HFFc6 (cell line): ENCODE measurements at places on chromosomes 16 and 17. TPM values are rescaled to one million over a fixed set of nuclear protein-coding genes. Genes with fewer than 3 reads are reported as not detected.

- peaks cover 19% of the 10 kb centered on the region for H3K36me3 ChIP-seq
- no peak overlapping the region for H3K4me3 ChIP-seq
- no peaks in the 10 kb centered on the region for H3K27me3 ChIP-seq
- H3K4me1 ChIP-seq = peaks cover 19% of the 10 kb centered on the region
- H3K27ac ChIP-seq = no peak overlapping the region
- no peak for DNase-seq
Measured at GRCh38 chr16:68070806-68071517, 14.2 kb upstream of the NFATC3 start.

DNA sequence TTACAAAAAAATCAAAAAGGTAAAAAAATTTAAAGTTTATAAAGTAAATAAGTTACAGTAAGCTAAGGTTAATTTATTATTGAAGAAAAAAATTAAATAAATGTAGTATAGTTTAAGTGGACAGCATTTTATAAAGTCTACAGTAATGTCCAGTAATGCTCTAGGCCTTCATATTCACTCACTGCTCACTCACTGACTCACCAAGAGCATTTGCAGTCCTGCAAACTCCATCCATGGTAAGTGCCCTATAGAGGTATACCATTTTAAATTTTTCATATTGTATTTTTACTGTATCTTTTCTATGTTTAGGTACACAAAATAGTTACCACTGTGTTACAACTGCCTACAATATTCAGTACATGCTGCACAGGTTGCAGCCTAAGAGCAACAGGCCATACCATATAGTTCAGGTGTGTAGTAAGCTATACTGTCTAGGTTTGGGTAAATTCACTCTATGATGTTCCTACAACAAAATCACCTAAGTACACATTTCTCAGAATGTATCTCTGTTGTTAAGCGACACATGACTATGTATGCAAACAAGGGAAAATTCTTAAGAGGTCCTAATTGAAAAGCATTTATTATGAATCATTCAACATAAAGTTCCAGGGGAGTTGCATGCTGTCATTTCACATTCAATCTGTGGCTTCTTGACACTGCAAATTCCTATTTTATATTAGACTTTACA is 92.3 kb downstream of the SPAG9 start:
- H3K36me3 ChIP-seq = 0 out of 2 replicates have a peak, but pooled peaks cover 4% of the 10 kb centered on the region
- H3K4me3 ChIP-seq = no peak overlapping the region
- H3K4me1 ChIP-seq = peaks cover 35% of the 10 kb centered on the region
- H3K27ac ChIP-seq = peak overlapping the region; percentile 64

UTS2R gene
- not detected in 3 replicates for total RNA-seq

KRT32 gene
- total RNA-seq = 0.11 to 0.14 TPM in 2 of 3 replicates, not detected in the other

- no peaks in the 10 kb centered on the region for H3K36me3 ChIP-seq
- H3K4me1 ChIP-seq = no peaks in the 10 kb centered on the region
- H3K4me3 ChIP-seq = no peak overlapping the region
- no peak overlapping the region for H3K27ac ChIP-seq
- peaks cover 38% of the 10 kb centered on the region for H3K27me3 ChIP-seq
- no peak for DNase-seq
Measured at GRCh38 chr16:50588276-50588675, 40.1 kb downstream of the NKD1 start.

- H3K36me3 ChIP-seq = peaks cover 4% of the 10 kb centered on the region
- H3K4me3 ChIP-seq = no peak overlapping the region
- DNase-seq = no peak
Measured at GRCh38 chr17:77485089-77485833, 344.5 kb downstream of the SEC14L1 start.

P2RX1 gene
- not detected in 3 replicates for total RNA-seq

- H3K27me3 ChIP-seq = peaks cover 6% of the 10 kb centered on the region
- H3K4me1 ChIP-seq = peaks cover 40% of the 10 kb centered on the region
- H3K27ac ChIP-seq = peak overlapping the region; percentile 99
- H3K36me3 ChIP-seq = peaks cover 31% of the 10 kb centered on the region
- DNase-seq = peak; percentile 1
- peak overlapping the region; percentile 95 for H3K4me3 ChIP-seq
Measured at GRCh38 chr17:40646791-40647623, 611 bp downstream of the SMARCE1 start.

DNA sequence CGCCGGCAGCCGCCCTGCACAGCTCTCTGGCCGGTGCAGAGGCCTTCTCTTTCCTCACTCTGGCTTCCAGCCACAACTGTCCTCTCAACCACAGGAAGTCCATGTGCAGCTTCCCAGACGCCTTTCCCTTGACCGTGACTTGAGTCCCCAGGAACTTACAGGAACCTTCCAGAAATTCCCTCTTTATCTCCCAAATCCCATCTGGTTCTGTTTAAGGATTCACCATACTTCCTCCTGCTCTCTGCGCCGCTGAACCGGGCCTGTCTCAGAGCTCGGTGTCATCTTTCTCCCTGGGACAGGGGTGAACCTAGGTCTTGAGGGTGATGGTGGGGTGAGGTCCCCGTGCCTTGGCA is 65.2 kb upstream of the ZNF469 start:
- H3K36me3 ChIP-seq = peaks cover 14% of the 10 kb centered on the region
- peak overlapping the region; percentile 34 for H3K4me3 ChIP-seq
- DNase-seq = peak; percentile 62

MAPT gene
- total RNA-seq = 0.13 to 0.57 TPM (median 0.43 TPM) in 3 replicates

- no peak overlapping the region for H3K4me3 ChIP-seq
- peaks cover 20% of the 10 kb centered on the region for H3K36me3 ChIP-seq
- peak overlapping the region; percentile 65; the same call in 1 of the 2 replicates for H3K27ac ChIP-seq
- peaks cover 47% of the 10 kb centered on the region for H3K4me1 ChIP-seq
Measured at GRCh38 chr17:8466456-8466855, 30.8 kb downstream of the NDEL1 start.

DNA sequence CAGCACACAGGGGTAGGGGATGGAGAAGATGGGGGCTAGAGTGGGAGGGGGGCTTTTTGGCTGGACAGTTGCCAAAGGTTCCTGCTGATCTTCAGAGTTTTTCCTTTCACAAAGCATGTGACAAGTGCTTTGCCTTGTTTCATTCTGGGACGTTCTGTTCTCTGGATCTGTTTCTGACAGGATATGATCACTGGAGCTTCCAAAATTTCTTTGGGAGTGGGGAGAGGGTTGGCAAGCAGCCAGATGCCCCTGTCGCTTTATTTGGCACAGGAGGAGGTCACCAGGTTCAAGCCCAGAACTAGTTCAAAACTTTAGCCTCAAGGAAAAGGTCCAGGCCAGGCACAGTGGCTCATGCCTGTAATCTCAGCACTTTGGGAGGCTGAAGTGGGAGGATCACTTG is 68.5 kb upstream of the TBX2 start:
- H3K36me3 ChIP-seq = no peaks in the 10 kb centered on the region
- DNase-seq = no peak
- H3K27ac ChIP-seq = no peak overlapping the region; the same call in 1 of the 2 replicates
- no peaks in the 10 kb centered on the region; the same call in 1 of the 2 replicates for H3K27me3 ChIP-seq

SRCIN1 gene
- 0.18 TPM in 1 of 3 replicates, not detected in the others for total RNA-seq

KRTAP1-3 gene
- total RNA-seq = not detected in 3 replicates

DNA sequence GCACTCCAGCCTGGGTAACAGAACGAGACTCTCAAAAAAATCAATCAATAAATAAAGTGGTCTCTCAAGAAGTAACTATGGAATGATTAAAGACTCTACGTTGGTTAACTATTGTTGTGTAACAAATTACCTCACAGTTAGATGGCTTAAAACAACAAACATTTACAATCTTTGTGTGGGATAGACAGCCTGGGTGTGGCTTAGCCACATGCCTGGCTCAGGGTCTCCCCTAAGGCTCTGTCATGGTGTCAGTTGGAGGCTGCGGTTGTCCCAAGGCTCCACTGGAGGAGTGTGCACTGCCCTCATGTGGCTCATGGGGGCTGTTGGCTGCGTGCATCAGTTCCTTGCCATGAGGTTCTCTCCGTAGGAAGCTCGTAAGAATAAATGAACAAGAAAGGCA is 294.5 kb downstream of the SNX29 start:
- H3K4me3 ChIP-seq = no peak overlapping the region
- DNase-seq = peak; percentile 2
- H3K36me3 ChIP-seq = no peaks in the 10 kb centered on the region
- H3K27me3 ChIP-seq = no peaks in the 10 kb centered on the region
- no peak overlapping the region for H3K27ac ChIP-seq

DNA sequence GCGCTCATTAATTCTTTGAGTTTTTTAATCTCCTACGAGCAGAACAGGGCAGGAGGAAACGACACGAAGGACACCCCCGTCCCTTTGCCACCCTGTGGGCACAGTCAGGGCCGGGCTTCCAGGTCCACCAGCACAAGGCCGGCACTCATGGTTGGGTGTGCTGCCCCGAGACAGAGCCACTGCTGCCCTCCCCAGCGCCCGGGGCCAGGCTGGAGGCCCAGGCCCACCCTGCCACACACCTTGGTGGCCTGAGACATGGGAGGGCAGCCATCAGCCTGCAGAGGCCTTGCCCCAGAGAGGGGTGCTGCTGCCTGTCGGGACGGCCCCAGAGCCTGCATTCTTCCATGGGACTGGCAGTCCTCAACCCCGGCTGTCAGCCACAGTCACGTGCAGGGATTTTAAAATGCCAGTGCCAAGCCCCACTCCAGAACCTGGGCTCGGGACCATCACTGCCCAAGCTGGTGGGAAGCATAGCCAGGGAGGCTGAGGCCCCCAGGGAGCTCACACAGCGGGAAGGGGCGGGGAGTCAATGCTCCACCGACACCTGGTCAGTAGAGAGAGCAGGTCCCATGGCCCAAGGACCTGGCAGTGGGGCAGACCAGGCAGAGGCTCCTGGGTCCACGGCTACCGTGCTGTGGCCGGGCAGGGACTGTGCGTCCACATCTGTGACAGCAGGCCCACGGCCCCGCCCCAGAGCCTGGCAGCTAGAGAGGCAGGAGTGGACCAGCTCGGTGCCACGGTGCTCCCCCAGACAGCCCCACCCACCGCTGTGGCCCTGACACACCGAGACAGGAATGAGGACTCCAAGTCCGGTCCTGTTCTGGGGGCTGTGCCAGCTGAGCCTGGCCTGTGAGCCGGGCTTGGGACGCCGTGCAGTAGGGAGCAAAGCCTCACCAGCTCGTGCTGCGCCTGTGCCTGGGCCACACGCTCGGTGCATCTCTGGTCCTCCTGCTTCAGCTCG is 27.5 kb downstream of the CEP131 start:
- H3K27ac ChIP-seq = no peak overlapping the region
- no peaks in the 10 kb centered on the region for H3K36me3 ChIP-seq
- no peaks in the 10 kb centered on the region for H3K4me1 ChIP-seq
- H3K4me3 ChIP-seq = no peak overlapping the region

DNA sequence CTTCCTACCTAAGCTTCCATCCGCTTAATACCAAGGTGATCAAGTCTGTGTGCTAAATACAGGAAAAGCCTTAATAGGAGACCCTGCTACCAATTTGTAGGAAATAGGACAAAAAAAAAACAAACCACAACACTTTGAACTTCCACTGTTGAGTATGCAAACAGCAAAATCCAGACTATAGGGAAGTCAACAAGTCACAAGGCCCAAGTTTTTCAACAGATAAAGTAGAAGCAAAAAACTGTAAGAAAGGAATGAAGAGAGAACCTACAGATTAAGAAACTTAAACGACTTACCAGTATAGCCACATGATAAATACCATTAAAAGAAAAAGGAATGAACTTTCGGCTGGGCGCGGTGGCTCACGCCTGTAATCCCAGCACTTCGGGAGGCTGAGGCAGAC is 7.4 kb downstream of the USP22 start:
- peaks cover 1% of the 10 kb centered on the region for H3K27me3 ChIP-seq
- peaks cover 25% of the 10 kb centered on the region for H3K36me3 ChIP-seq
- H3K4me3 ChIP-seq = peak overlapping the region; percentile 66
- H3K4me1 ChIP-seq = peaks cover 70% of the 10 kb centered on the region
- H3K27ac ChIP-seq = peak overlapping the region; percentile 79

GRCh38 chr17:58210922-58211321 is 8.1 kb downstream of the MKS1 start:
- H3K36me3 ChIP-seq = no peaks in the 10 kb centered on the region
- no peak for DNase-seq
- no peaks in the 10 kb centered on the region; the same call in 1 of the 2 replicates for H3K27me3 ChIP-seq
- H3K4me1 ChIP-seq = no peaks in the 10 kb centered on the region

- no peaks in the 10 kb centered on the region for H3K4me1 ChIP-seq
- H3K27ac ChIP-seq = no peak overlapping the region
- DNase-seq = no peak
- peaks cover 1% of the 10 kb centered on the region for H3K27me3 ChIP-seq
- no peak overlapping the region for H3K4me3 ChIP-seq
- no peaks in the 10 kb centered on the region for H3K36me3 ChIP-seq
Measured at GRCh38 chr16:55214412-55214811, 109.6 kb upstream of the IRX6 start.

- peak; percentile 10 for DNase-seq
- H3K27ac ChIP-seq = no peak overlapping the region
- no peaks in the 10 kb centered on the region for H3K4me1 ChIP-seq
Measured at GRCh38 chr17:64938925-64939474, 19.7 kb upstream of the LRRC37A3 start.

DNA sequence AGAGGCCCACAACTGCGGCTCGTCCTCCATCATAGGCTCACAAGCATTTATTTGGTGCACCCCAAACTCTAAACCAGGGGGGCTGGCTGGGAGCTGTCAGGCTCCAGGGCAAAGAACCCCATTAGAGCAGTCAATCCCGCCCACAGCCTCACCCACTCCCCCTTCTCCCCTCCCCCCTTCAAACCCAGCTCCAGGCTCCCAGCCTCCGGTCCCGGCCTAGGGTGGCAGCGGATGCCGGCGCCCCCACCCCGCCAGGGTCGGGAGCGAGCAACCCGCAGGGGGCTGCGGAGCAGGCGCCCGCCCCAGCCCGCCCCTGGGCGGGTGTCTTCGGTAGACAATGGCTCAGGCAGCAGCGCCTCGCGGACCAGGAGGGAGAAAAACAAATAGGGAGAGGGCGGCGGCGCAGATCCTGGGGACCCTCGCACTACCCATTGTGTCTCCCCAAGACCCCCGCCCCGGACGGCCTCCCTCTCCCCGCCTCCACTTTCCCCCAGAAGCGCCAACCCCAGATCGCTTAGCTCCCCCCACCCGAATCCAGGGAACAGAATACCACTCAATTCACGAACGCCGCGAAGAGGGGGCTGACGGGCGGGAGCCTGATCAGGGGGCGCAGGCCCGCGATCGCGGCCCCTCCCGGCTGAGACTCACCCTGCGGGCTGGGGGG is 572 bp downstream of the FAM171A2 start:
- no peak overlapping the region for H3K27ac ChIP-seq
- no peaks in the 10 kb centered on the region for H3K36me3 ChIP-seq
- H3K27me3 ChIP-seq = peaks cover 31% of the 10 kb centered on the region
- H3K4me3 ChIP-seq = peak overlapping the region; percentile 84

NPIPB6 gene
- 0.26 to 0.65 TPM in 2 of 3 replicates, not detected in the other for total RNA-seq

- no peak overlapping the region for H3K4me3 ChIP-seq
- no peaks in the 10 kb centered on the region for H3K4me1 ChIP-seq
- no peak for DNase-seq
- peaks cover 62% of the 10 kb centered on the region for H3K36me3 ChIP-seq
- H3K27me3 ChIP-seq = no peaks in the 10 kb centered on the region; the same call in 1 of the 2 replicates
- no peak overlapping the region for H3K27ac ChIP-seq
Measured at GRCh38 chr17:80233202-80233601, 13.0 kb downstream of the SLC26A11 start.

ST6GALNAC2 gene
- total RNA-seq = 0.20 and 0.42 TPM in 2 replicates

DNA sequence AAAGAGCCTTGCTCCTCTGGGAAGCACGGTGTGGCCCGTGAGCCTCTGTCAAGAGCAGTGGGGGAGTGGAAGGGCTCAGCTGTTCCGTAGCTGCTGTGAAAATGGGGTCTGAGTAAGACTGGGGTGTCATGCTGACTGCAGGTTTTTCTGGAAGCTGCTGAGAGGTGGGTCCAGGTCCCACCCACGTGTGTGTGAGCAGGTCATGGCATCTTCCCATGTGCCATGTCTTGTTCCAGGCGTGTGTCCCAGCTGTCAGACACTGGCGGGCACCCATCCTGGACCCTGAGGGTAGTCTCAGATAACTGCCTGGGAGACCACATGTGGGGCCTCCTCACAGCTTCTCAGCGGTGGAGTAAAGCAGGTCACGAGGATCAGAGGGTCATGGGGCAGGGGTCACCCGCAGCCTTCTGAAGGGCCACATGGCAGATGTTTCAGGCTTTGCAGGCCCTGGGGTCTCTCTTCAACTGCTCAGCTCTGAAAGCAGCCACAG is 92.9 kb downstream of the NPIPB11 start:
- H3K4me1 ChIP-seq = peaks cover 13% of the 10 kb centered on the region
- no peak overlapping the region for H3K27ac ChIP-seq
- H3K36me3 ChIP-seq = no peaks in the 10 kb centered on the region
